ENCODE measurements at places on chromosomes 1 and 21. TPM values are rescaled to one million over a fixed set of nuclear protein-coding genes. Genes with fewer than 3 reads are reported as not detected.

S100A9 gene
- 126 TPM for total RNA-seq

PRMT6 gene
- 14.0 TPM for total RNA-seq

F5 gene
- total RNA-seq, result not detected

PTCH2 gene
- total RNA-seq, result 0.79 TPM

CD84 gene
- not detected for total RNA-seq

PLEKHN1 gene
- total RNA-seq, result 7.9 TPM

RBBP5 gene
- 30.4 TPM for total RNA-seq

NGF gene
- total RNA-seq, result 1.1 TPM

Data from MCF 10A (cell line).